ENCODE measurements at places on chromosomes 13 and 19.

DNA sequence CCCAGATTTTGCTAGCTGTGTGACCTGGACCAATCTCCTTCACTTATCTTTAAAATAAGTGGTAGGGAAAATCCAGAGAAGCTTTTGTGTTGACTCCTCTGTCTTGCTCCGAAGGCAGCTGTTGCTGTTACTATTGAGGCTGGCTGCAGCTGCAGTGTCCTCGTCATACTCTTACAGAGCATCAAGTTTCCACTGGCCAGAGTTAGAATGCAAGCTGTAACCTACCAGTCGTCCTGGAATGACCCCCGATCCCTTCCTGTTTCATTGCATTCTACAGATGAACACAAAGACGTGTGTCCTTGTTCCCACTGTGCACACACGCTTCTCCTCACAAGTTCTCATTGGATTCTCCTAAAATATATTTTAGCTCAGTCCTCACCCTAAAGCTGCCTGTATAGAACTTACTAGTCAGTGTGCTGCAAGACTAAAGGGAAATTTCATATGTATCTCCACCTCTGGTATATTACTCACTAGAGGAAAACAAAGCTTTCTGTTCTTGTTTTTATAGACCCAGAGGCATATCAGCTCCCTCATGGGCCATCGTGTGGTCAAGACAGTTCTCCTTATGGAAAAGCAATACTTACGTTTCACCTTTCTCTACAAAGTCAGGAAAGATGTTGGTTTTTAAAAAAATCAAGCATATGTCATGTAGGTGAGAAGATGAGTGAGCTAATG lies 589.8 kb downstream of the LMO7 start:
- DNase-seq: no peak

DNA sequence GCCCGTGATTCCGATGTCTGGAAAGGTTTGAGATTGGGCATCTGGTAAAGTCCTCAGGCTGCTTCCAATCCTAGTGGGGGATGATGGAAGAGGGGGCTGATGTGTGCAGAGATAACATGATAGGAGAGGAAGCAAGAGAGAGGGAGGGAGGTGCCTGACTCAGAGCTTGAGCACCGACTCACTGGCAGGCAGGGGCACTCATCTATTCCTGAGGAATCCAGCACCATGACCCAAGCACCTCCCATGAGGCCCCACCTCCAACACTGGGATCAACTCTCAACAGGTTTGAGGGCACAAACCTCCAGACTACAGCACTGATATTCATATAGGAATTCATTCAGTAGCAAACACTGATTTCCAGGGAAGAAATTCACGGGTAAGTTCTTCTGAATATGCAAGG lies 5.6 kb upstream of the SIGLEC9 start:
- DNase-seq: no peak

- peak; percentile 64 for DNase-seq
These were observed 1.2 kb downstream of the KLF2 start for GRCh38 chr19:16325641-16326400.

DNA sequence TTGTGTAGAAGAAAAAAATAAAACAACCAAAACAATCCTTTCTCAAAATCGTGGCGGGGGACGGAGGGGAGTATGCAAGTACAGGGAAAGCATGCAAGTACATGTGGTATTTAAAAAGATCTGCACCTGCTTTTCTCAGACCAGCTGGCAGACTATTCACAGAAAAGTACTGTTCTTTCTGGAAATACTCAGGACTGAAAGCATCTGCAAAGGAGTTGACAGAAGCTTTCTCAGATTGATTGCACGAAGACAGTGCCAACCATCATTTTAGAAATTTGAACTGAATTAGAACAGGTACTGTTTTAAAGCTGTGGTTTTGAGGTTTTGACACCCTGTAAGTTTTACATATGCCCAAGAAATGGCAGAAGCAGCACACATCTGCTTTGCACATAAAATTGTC lies 19.8 kb upstream of the PCDH8 start:
- DNase-seq: no peak

DNA sequence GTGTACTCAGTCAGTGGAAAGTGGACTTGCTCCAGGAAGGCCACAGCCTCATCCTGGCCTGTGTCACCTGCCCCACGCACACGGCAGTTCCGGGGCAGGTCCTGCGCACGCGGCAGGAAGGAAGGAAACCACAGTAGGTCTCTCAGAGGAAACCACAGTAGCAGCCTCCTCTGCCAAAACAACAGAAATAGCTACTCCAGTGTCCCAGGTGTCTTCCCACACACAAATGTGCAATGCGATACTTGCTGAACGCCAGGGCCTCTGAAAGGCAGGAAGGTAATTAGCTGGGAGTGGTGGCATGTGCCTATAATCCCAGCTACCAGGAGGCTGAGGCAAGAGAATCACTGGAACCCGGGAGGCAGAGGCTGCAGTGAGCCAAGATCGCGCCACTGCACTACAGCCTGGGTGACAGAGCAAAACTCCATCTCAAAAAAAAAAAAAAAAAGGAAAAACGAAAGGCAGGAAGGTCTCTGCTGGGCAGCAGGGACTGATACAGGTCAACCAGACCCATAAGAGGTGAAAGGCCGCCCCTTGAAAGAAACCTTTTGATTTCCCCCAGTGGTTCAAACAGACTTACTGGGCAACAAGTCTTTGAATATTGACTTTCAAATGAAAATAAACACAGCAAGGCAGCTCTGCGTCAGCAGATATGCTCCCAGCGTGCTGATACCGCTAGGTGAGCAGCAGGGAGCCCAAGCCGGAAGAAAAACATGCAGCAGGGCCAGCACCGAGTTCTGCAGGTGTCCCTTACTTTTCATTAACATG lies 49.5 kb downstream of the CRYL1 start:
- DNase-seq: peak; percentile 75

DNA sequence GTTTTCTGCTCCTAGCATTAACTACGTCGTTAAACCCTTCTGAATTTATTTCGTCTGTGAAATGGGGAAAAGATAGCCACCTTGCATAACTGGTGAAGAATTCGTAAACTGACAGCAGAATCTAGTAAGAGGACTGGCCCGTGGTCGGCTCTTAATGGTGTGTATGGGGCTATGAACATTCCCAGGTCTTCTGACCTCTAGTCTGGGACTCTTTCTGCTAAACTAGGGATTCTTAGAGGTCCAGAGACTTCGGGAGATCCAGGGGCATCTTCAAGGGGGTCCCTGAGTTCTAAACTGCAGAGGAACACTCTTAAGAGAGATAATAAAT lies 231.1 kb upstream of the SERP2 start:
- DNase-seq: no peak

DNA sequence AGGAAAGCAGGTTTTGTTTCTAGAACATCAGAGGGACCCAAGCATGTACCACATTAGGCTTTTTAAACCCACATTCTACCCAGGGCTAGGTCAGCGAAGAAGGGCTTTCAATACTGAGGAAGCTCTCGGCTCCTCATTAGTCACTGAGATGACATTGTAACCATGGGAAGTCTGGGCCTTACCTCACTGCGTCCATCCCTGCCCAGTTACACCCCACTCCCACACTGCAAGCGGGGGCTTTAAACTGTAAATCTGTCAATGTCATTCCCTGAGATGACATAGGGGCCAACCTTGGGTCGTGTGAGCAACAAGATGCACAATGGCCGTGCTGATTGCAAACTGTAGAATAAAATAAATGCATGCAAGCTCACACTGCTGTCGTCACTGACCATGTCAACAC lies 21.7 kb upstream of the TFDP1 start:
- DNase-seq: no peak

DNA sequence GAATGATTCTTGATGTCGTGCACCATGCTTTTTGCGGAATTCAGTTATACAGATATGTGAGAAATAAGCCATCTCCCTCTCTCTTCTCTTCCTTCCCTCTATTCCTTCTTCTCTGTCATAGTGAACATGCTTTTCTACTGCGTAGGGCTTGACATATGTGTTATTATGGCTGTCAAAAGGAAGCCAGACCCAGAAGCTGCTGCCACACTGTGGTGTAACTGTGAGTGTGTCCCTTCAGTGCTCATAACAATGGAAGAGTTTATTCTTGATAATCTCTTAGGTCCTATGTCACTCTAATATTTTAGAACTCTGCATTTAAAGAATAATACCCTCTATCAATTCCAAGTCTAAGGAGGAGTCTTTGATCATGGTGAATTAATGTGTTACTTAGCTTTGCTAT lies 208.9 kb upstream of the TMTC4 start:
- DNase-seq: no peak

DNA sequence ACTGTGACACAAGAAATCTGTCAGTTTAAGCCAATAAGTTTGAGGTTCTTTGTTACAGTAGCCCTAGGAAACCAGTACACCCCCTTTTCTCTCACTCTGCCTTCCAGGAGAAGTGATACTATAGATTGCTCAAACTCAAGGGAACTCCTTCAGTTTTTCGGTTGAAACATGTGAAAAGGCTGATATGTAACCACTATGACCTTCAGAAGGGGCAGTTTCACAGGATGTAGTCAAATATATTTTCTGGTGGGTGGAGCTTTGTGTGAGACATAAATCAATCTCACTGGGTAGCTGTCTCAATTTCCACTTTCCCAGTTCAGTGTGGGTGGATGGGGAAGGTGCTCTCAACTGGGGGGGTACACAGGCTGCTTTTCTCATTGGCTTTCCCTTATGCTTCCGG lies 41.7 kb downstream of the HTR2A start:
- no peak for DNase-seq

DNA sequence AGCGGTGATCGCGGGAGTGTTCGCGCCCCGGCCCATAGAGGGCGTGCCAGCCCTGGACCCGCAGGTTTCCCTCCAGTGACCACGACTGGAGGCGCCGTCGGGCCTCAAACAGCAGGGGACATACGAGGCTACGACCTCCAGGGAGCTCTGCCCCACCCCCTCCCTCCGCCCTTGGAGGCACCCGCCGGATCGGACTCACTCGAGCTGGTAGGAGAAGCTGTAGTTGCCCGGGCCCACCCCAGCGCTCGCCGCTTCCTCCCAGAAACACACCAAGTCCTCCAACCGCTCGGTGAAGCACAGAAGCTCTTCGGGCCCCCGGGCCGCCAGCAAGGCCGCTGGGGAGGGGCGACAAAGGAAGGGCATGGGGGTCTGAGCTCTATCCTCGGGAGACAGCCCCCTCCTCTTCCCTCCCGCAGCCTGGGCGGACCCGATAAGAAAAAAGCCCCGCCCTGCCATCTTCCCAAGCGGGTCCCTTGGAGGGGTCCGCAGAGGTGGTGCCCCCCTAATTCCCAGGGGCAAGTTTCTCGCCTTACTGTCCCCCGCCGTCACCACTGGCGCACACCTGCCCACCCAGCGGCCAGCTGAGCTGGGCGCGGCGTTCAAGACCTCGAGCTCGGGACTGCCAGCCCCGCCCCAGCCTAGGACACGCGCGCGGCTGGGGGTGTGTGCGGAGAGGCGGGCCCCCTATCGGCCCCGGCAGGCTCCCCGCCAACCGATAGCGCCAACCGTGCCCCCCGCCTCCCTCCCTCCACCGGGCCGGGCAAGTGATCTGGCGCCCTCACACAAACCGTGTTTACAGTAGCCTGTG lies 1.0 kb downstream of the EPOR start:
- DNase-seq: peak; percentile 53

GRCh38 chr13:100203696-100204367 lies 114.9 kb downstream of the PCCA start:
- DNase-seq: no peak

- DNase-seq: no peak
These were observed at the start of gene LRRC8E for GRCh38 chr19:7888145-7888825. LRRC8E (plus strand) TSS chr19:7888510; CDS start chr19:7895604, 7,094 bp downstream.

DNA sequence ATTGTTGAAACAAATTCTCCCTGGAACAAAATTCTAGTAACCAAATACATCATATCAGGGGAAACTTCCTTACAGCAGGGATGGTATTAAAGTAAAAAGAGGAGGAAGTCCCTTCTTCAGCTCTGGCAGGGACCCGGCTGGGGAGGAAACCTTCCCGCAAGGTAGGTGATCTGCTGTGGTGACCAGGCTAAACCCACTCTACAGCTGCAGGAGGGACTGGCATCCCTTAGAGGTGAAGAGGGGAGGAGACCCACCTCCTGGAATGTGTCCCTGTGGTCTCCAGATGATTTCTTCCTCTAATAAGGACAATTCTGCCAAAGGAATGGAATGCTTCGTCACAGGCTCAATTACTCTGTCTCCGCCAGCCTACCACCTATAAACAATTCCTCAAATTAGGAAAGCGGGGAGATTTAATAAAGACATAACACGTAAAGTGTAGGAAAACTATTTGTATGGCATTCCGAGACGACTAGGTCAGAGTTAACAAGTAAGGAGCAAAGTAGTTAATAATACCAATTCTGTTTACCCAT lies 637 bp upstream of the PDS5B start:
- peak; percentile 20 for DNase-seq

DNA sequence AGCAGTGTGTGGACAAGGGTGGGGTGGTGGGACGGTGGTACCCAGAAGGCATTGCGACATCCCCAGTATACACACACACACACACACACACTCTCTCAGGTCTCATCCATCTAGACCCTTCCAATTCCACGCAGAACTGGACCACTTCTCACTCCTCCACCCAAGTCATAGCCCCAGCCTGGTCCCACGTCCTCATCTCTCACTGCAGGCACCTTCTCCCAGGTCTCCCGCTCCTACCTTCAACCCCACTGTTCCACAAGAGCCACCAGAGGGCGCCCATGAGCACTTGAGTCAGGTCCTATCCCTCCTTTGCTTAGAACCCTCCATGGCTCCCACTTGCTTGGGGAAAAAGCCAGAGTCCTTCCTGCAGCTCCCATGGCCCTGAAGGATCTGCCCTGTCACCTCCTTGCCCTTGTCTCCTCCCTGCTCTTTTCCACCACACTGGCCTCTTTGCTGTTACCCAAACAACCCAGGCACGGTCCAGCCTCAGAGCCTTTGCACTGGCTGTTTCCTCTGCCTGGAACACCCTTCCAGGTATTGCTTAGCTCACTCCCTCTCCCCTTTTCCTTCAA lies 62.6 kb downstream of the IER2 start:
- DNase-seq: peak; percentile 77

DNA sequence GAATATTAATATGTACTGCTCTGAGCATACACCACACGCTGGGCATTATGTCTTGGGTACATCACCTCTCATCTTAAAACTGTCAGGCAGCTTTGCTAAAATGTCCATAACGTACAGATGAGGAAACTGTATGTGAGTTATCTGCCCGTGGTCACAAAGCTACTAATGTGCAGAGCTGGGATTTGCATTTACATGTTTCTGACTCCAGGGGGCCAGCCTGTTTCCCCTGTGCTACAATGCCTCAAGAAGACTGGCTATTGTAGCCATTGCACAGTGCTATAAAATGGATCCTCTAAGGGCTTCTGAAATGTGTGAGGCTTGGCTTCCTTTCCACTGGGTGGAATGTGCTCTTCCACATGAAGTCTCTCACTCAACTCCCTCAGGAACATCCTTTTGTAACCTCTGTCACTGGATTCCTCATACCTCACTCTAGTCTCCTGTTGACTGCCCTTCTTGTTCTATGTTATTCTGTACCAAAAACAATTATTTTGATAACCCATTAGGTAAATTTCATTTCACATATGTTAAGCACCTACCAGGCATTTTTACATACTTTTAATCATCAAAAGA lies 95.6 kb upstream of the HTR2A start:
- DNase-seq: no peak
